Chondrocyte (in vitro differentiated cells): ENCODE measurements at places on chromosomes 13 and 19.

GRCh38 chr13:47213047-47213446 is 316.2 kb upstream of the HTR2A start:
- H3K4me1 ChIP-seq = peaks cover 15% of the 10 kb centered on the region
- no peaks in the 10 kb centered on the region for H3K36me3 ChIP-seq
- no peak for DNase-seq
- no peak overlapping the region for H3K27ac ChIP-seq

- H3K27ac ChIP-seq = no peak overlapping the region
- peaks cover 27% of the 10 kb centered on the region for H3K27me3 ChIP-seq
- peaks cover 6% of the 10 kb centered on the region for H3K36me3 ChIP-seq
- H3K4me1 ChIP-seq = no peaks in the 10 kb centered on the region
Observed at GRCh38 chr19:54230031-54230430, 7.2 kb upstream of the LILRB3 start.

DNA sequence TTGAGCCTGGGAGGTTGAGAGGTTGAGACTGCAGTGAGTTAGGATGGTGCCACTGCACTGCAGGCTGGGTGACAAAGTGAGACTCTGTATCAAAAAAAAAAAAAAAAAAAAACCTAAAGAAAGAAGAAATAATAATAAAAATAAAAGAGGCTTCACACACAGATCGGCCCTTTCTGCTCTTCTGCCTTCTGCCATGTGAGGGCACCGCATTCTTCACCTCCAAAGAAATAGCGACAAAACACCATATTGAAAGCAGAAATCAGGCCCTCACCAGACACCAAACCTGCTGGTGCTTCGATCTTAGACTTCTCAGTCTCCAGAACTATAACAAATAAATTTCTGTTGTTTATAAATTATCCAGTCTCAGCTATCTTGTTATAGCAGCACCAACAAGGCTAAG is 3.0 kb downstream of the ZNF649 start:
- H3K27ac ChIP-seq = no peak overlapping the region
- H3K36me3 ChIP-seq = peaks cover 37% of the 10 kb centered on the region
- no peaks in the 10 kb centered on the region for H3K27me3 ChIP-seq
- DNase-seq = no peak
- peaks cover 19% of the 10 kb centered on the region for H3K4me1 ChIP-seq

DNA sequence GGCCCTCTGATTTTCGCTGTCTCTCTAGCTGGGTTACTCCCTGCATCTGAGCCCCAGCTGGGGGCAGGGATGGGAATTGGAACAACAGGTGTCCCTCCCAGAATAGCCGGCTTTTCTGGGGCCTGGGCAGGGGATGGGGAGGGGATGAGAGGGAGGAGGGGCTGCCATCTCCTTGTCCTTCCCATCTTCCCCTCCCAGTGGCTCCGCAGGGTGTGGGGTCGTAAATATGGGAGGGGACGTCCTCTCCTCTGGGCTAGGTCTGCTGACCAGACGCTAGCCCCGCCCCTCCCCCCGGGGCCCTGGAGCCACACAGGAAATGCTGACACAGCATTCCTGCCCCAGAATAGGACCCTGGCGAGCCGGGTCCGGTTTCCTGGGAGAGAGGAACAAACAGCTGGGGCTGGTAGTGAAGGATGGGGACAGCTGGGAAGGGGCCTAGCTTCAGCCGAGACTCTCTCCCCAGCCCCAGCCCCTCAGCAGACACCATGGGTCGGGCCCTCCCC is 1.1 kb downstream of the RYR1 start:
- no peak overlapping the region for H3K27ac ChIP-seq
- H3K36me3 ChIP-seq = no peaks in the 10 kb centered on the region
- H3K27me3 ChIP-seq = peaks cover 20% of the 10 kb centered on the region

DNA sequence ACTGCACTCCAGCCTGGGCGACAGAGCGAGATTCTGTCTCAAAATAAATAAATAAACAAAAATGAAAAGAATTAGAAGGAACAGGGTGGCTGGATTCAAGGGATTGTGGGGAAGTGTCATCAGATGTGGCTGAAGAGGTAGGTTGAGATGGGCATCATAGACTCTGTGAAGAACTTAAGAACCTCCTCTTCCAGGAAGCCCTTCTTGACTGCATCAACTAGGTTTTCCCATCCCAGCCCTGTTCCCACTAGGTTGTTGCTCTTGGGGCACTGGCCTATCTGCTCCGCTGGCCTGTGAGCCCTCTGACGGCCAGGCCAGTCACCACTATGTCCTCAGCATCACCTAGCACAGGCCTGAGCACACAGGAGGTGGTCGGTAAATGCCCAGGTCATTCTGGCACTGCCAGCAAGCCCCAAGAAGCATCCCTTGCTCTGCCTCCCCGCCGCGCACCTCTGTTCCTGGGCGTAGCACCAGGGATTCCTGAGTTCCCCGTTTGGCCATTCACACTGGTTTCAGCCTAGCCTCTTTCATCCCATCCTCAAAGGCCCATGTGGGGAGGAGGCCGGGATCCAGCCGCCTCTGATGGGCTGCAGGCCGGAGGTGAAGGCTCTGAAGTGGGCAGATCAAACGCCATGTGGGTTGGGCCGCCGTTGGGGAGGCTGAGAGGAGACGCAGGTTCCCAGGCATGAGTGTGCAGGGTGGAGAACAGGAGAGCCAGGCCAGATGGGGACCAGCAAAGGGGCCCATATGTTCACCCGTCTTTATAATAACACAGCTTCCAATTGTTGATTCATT is 27.6 kb upstream of the SLC1A5 start:
- no peak overlapping the region for H3K4me3 ChIP-seq
- H3K27ac ChIP-seq = no peak overlapping the region
- no peaks in the 10 kb centered on the region for H3K36me3 ChIP-seq
- DNase-seq = no peak
- no peaks in the 10 kb centered on the region for H3K27me3 ChIP-seq
